ENCODE measurements at places on chromosomes 5 and 9.

GRCh38 chr9:115591584-115591984 is 473.6 kb upstream of the TNC start:
- DNase-seq = no peak

DNA sequence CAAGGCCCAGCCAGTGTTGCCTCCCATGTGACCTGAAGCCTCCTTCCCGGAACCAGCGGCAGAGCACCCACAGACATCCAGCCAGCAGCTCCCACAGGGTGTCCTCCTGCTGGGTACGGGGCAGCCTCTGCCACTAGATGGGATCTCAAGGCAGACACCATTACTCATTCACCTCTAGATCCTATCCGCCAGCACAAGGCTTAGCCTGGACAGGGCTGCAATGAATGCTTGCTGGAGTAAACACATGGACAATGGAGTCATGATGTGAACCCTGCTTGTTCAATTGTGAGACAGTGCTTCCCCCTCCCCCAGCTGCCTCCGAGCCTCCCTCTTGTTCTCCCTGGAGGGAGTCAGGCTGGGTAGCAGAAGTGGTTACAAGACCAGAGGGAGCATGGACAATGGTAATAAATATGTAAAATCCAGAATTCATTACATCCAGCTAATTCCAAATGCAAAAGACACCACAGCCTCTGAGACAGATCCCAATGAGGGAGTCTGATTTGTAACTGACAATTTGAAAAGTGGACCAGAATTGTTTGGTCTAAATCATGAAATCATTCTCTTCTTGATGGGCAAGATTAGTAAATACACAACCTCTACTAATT is 132.0 kb downstream of the CRB2 start:
- no peak for DNase-seq

GRCh38 chr9:6960777-6961176 is 203.0 kb downstream of the KDM4C start:
- DNase-seq = no peak

DNA sequence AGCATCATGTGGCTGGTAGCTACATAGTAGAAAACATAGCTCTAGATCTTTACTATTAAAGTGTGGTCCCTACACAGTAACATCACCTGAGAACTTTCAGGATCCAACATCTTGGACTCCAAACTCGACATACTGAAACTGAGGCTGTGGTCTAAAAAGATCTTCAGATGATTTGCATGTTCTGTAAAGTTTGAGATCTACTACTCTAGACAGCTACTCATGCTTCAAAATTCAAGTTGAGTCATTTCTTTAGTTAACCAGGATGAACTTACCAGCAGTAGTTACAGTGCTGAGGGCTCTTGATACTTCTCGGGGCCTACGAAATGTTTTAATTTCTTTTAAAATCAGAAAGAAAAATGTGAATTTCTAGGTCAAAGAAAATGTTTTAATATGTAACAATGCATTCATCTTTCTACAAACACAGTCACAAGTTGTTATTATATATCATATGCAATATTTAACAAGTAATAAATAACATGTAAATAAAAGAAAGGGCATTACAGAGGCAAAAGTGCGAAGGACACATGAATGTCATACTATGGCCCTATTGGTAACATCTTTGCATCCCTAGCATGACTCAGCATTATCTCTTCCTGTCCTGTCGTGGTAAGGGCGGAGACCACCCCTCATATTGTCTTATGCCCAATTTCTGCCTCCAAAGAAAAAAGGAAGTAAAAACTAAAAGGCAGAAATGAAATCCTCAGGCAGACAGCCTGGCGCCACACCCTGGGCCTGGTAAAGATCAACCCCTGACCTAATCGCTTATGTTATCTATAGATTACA is 563.9 kb upstream of the TLE4 start:
- no peak for DNase-seq

DNA sequence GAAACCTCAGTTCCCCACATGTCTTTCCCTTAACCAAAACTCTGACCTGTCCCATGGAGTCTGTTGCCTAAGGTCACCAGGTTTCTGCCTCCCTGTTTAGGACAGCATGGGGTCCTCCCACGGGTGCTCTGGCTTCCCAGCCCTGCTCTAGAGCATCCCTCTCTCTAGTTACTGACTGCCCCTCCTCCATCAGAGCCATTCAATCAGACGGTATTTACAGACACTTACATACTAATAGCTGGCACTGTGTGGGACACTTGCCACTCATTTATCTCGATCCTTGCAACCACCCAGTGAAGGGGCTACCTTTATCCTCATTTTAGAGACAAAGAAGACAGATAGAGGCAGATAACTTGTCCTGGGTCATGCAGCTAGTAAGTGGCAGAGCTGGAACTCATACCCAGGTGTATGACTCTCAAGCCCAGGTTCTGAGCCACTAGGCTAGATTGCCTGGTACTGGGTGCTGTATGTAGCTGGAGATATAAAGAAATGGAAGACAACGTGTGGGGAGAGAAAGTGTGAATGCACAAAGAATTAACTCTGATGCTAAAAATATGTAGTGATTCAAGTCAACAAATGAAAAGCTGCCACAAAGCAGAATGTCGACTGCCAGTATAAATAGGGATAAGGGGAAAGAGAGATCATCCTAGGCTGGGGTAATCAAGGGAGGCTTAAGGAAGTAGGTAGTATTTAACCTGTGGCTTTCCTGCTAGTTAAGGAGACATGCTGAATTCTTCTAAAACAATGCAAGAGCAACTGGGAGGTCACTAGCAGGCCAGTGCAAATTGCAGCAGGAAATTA is 52.5 kb upstream of the PDE8B start:
- DNase-seq = no peak

GRCh38 chr9:22623236-22623635 is 176.6 kb downstream of the DMRTA1 start:
- no peak for DNase-seq

- no peak for DNase-seq
Measured at GRCh38 chr9:87685871-87686519, 39.9 kb upstream of the CTSL start.

GRCh38 chr5:644509-644908 is 32.4 kb downstream of the CEP72 start:
- no peak for DNase-seq

GRCh38 chr9:88458716-88459465 is 70.6 kb downstream of the SPIN1 start:
- DNase-seq = no peak

DNA sequence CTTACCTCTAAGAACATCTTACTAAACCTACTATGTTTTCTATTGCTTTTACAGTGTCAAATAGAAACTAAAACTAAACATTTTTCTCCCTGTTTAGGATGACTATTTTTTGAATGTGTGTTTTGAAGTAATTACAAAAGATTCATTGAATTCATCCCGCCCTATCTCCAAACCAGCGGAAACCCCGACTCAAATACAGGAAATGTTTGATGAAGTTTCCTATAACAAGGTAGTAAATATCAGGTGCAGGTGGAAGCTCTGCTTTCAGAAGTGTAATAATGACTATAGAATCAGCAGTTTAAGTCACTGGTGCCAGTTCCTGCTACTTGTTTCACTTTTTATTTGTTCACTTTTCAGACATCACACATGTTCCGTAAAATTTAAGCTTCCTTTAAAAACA is 20.0 kb downstream of the ERAP2 start:
- DNase-seq = no peak

GRCh38 chr5:145829708-145830361 is 5.3 kb downstream of the PRELID2 start:
- DNase-seq = no peak

DNA sequence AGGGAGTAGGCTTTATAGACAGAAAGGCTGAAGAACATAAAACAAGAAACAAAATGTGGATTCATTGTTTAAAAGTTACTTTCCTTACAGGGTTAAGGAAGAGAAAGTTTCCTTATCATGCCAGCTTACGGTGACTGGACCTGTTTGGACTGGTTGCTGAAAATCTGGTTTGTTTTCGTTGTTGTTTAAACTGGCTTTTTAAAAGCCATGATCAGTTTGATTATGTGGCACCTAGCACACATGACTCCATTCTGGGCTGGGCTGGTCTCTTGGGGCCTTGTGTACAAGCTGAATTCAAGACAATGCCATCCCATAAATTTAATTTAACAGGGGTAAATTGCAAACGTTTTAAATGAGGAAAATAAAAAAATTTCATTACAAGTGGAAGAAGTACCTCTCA is 18.4 kb upstream of the ZNF474 start:
- no peak for DNase-seq

DNA sequence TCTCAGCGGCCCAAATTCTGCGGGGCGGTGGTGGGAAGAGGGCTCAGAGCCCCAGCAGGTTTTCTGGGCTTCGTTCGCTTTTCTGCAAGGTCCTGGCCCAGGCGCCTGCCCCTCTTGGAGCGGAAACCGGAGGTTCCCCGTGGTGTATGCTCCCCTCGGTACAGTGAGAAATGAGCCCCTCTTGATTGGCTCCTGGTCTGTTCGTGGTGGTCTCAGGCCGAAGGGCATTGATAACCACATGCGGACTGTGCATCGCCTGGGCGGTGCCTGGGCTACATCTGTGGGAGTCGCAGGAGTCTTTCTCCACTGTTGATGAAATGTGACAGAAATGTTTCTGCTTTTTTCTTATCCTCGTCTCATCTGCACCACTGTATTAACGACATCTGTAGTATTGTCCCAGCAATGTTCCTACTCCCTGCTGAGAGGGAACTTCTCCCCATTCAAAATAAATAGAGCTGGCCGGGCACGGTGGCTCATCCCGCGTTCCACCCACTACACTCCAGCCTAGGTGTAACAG is 682 bp downstream of the MAN1B1 start:
- DNase-seq = no peak

DNA sequence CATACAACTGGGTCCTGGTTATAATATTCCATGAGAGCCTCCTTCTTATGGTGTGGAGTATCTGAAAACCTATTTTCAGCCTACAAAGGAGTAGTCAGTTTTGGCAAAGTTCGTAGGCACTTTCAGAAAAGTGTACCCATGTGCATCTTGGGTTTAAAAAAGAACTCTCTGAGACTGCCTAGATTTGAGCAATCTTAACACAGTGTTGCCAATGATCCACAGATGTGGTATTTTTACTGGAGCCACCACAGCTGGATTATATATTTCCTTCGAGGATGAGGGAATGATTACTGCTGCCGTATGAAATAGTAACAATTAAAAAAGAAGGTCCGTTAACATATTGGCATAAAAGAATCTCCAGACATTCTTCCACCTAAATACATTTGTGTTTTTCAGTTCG is 1.1 kb downstream of the PALM2AKAP2 start:
- DNase-seq = no peak

DNA sequence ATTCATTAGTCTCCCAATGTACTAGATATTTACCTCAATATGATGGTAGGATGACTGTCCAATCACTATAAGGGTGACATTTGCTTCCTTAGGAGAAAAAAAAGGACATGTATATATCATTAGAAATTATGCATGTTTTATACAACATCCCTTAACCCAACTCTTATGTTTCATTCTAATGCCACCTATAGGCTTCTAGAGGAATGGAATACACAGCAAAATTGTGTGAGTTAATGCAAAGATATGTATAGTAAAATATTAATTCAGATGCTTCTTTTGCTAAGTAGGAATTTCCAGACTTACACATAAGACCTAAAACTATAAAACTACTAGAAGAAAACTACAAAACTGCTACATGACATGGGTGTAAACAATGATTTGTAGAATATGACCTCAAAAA is 3.5 kb downstream of the PRXL2C start:
- DNase-seq = no peak

DNA sequence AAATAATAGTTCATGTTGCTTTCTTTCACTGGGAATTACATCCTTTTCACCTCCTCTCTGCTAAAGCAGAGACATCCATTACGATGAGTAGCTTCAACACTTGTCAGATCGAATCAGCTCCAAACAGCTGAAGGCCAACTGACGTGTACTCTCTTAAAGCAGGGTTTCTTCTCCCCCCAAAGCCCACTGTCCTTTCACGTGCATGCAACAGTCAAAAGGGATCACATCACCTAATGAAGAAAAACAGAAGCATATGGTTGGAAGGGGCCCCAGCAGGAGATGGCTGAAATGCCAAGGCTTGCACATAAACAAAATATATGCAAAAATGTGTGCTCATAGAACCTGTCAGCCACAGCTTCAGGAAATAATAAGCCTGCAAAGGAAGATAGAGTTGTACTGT is 421.6 kb downstream of the ANXA1 start:
- no peak for DNase-seq

DNA sequence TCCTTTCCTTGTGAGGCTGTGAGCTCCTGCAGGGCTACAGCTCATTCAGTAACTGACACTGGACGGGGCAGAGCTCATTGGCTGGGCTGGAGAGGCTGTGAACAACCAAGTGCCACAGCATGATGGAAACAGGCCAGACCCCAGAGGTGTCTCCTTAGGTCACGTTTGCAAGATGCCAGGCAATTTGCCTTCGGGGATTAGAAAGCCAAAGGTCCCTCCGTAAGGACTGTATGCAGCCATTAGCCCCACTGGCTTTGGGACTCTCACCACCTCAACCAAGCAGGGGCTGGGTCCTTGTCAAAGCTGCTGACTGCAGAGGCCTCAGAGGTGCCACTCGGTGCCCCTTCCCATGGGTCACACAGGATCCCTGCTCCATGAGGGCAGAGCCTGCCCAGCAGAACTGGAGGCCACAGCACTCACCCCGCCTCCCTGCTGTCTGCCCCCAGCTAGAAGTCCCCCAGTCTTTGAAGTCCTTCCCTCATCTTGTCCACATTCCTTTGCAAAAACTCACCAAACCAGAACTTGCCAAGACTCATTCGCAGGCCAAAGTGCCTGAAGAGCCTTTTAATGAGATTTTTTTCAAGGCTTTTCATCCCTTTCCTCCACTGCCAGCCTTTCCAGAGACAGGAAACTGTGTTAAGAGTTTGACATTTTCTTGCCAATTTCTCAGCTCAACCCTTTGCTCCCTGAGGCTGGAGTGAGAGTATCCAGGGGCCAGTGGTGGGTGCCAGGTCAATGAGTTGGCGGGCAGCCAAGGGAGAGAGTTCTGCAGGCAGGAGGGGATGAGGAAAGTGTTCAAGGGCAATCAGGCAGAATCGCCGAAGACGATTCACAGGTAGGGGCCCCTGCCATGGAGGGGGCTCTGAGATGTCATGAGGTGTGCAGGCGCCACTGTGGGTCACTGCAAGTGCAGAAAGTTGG is 39.7 kb upstream of the SLC25A51 start:
- no peak for DNase-seq

GRCh38 chr9:31243386-31243785 is 1141.1 kb upstream of the ACO1 start:
- no peak for DNase-seq

GRCh38 chr5:16612007-16612406 is 4.8 kb downstream of the RETREG1 start:
- DNase-seq = no peak

- DNase-seq = no peak
Measured at GRCh38 chr5:167769846-167770413, 521.5 kb upstream of the WWC1 start.

GRCh38 chr5:42832060-42832459 is 20.4 kb upstream of the SELENOP start:
- DNase-seq = no peak

- DNase-seq = peak; percentile 61
Measured at GRCh38 chr9:129609486-129610212, 11.3 kb downstream of the C9orf50 start.

GRCh38 chr5:150057996-150058395 is 28.4 kb downstream of the CSF1R start:
- DNase-seq = no peak

GRCh38 chr5:149628221-149628620 is 46.9 kb downstream of the ARHGEF37 start:
- DNase-seq = no peak

Measured in T-helper 22 cell (primary cell).